RWPE2 (cell line): ENCODE measurements at places on chromosomes 6 and 20.

DNA sequence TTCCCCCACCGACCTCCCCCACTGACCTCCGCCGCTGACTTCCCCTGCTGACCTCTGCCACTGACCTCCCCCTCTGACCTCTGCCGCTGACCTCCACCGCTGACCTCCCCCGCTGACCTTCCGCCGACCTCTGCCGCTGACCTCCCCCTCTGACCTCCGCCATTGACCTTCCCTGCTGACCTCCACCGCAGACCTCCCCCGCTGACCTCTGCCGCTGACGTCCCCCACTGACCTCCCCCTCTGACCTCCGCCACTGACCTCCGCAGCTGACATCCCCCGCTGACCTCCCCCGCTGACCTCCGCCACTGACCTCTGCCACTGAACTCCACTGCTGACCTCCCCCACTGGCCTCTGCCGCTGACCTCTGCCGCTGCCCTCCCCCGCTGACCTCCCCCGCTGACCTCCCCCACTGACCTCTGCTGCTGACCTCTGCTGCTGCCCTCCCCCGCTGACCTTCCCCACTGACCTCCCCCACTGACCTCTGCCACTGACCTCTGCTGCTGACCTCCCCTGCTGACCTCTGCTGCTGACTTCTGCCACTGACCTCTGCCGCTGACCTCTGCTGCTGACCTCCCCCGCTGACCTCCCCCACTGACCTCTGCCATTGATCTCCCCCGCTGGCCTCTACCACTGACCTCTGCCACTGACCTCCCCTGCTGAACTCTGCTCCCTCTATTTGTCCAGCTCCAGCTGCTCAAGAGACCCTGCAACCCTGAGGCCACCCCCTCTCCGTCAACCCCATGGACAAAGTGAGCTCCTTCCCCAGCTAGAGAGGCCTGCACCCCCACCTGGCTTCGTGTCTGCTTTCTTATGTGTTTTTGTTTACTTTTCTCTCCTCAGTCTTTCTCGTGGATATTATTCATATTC, 91.4 kb upstream of the AFDN start:
- DNase-seq = no peak

GRCh38 chr6:90905351-90905750, 318.5 kb upstream of the MAP3K7 start:
- no peak for DNase-seq

- peak; percentile 65 for DNase-seq
Measured at GRCh38 chr6:71489736-71490135, 201.1 kb downstream of the OGFRL1 start.

- DNase-seq = peak; percentile 68
Measured at GRCh38 chr20:58131151-58131550, 97.3 kb downstream of the ANKRD60 start.
